Activated CD4-positive, alpha-beta T cell treated with anti-CD3 and anti-CD28 coated beads, Interleukin-2, amount 10 ng/mL, durations not matched to agents 24 days and 14 days (primary cell): ENCODE measurements at places on chromosomes 5 and 9. TPM values are rescaled to one million over a fixed set of nuclear protein-coding genes. Genes with fewer than 3 reads are reported as not detected.

DNA sequence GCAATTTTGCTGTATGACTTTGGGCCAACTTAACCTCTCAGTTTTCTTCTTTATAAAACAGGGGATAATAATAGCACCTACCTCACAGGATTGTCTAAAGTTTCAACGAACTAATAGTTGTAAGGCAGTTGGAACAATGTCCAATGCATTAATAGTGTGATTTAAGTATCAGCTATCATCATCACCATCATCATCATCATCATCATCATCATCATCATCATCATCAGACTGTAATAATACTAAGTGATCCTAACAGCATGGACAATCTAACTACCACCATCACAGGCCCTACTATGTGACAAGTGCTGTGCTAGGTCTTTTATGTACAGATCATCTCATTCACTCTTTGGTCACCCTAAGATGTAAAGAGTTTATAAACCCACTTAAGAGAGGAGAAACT lies 196.0 kb downstream of the MAPKAP1 start:
- DNase-seq, result no peak

DNA sequence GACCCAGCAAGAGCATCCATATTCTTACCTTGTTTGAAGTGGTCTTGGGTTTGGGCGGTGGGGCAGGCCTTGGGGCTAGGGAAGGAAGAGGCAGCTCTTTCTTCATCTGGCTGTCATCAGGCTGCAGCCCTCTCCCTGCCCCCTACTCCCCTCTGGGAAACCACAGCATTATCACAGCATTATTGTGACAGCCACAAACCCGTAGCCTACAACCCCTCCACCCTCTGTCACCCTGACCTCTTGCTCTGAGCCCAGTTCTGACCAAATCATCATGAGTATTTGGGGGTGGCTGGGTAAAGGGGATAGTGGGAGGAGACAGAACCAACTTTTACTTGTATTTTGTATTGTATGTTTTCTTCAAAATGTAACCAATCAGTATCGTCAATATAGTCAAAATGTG lies 94.3 kb upstream of the ARRDC3 start:
- DNase-seq, result no peak

The SEMA6A gene
- total RNA-seq, result 0.19 and 0.24 TPM in 2 replicates

GRCh38 chr5:178350361-178351220 lies 118.0 kb upstream of the PHYKPL start:
- DNase-seq, result no peak

- no peak for DNase-seq
Measured at GRCh38 chr5:83595217-83595616, 123.7 kb downstream of the VCAN start.
